M059J (cell line): ENCODE measurements at places on chromosomes 4 and X.

DNA sequence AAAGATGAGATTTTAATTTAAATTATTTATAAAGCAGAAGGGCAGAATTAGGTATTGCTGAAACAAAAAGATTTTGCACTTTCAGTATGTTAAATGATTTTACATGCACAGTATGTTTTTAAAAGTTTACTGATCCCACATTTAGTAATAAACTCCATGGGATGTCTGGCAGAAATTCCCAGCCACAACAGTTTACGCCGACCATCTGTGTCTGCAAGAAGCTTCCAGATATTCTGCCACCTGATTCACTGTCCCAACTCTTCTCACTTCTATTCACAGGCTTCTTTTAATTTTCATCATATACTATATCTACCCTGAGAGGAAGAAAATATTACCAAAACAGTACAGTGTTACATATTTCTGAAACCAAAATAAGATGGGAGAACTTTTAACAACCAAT lies 115.8 kb upstream of the IQCM start:
- DNase-seq, result no peak

DNA sequence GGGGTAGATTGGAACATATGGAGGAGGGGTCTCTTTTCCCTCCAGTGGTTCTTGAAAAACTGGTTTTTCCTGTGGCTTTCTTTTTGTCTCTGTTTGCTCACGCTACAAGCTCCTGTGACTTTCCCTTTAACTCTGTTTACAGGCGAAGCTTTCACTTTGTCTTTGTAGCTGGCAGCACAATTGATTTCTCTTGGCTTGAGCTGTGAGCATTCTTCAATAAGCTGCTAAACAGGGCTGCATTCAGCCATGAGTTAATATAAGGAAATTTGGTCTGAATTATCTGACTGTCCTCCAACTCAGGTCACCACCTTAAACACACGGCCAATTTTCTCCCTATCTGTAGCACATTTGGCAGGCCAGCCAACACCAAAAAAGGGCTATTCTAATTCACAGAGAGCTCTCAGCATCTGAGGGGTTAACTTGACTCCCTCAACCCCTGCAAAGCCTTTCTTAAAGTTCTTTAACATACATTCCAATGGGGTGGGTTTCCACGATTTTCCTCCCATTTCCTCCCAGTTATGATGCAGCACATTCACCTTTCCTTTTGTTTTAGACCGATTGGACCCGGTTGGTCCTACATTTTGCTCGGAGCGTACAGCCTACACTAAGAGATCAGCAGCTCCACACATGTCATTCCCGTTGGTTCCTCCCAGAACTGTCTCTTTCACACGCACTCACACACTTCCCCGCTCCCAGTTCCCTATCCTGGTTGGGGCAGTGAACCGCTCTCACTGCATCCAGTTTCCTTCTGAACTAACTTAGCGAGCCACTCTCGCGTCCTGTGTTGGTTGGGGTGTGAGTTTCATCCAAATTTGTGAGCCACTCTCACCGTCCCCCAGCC lies 45.4 kb downstream of the UGT2A3 start:
- no peak for DNase-seq

DNA sequence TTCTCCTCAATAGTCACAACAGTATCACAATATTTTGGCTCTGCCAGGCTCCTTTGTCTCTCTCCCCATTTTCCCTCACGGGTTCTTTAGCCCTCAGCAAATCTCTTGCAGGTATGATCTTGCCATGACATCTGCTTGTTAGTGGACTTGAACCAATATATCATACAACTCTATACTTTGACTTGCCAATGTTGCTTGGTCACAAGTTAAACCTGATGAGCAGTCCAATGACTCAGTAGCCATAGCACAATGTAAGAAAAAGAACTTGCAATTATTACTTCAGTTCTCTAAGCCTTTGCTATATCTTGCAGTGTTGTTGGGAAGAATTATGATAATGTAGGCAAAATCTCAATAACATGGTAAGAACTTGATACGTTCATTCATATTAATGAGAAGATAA lies 174.6 kb upstream of the NRK start:
- DNase-seq, result no peak

- DNase-seq, result no peak
These were observed 8.0 kb downstream of the CFAP99 start for GRCh38 chr4:2426711-2427275.

DNA sequence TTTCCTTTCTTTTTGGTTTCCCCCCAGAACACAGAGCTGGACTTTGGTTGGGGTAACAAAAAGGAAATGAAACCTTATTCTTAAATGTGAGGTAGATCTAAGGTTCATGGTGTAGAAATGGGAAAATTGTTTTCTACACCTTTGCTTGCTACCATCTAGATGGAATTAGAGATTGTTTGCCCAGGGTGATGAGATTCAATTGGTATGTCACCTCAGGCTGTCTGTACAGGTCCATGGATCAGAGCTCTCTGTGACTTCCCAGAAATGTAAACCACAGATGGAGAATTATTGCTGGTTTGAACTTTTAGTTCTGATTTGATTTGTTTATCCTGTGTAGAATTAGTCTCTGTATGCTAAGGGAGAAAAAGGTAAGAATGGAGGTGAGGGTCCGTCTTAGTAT lies 146.7 kb downstream of the PCDH7 start:
- DNase-seq, result peak; percentile 2

- DNase-seq, result no peak
These were observed 112.7 kb downstream of the SH3RF1 start for GRCh38 chr4:169158046-169158445.

DNA sequence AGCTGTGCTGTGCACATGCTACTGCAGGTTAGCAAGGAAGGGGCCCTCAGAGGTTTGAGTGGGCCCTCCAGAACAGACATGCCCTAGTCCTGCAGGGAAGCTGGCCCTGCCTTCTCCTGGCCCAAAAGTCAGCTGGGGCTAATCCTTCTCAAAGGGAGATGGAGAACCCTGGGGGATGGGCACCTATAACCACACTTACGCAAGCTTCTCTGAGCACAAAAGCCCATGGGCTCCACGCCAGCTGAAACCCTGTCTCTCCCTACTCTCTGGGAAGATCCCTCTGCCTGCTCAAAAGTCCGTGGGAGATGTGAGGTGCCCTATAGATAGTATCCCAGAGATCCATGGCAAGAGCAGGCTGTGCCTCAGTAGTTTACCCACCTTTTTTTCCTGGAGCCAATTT lies 58.9 kb upstream of the DKK2 start:
- peak; percentile 0 for DNase-seq

DNA sequence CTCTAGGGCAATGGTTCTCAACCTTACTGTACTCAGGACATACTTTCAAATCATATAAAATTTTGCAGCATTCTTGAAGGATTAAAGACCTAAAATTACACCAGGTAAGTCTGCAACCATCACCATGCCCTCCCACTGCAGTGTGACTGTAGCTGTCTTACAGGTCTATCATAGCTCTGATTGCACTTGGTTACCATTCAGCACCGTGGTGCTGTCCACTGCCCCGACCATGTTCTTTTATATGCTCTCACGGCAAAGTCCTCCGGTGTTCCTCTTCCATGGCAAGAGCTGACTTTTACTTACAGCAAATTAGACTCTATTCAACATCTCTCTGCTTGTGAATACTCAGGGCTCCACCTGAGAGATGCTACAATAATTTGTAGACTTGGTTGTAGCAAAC lies 11.5 kb downstream of the CRMP1 start:
- no peak for DNase-seq

- peak; percentile 23 for DNase-seq
These were observed 14.5 kb downstream of the UGT2B15 start for GRCh38 chr4:68655764-68656444.

GRCh38 chr4:41725254-41725653 lies 23.3 kb downstream of the PHOX2B start:
- DNase-seq, result no peak

DNA sequence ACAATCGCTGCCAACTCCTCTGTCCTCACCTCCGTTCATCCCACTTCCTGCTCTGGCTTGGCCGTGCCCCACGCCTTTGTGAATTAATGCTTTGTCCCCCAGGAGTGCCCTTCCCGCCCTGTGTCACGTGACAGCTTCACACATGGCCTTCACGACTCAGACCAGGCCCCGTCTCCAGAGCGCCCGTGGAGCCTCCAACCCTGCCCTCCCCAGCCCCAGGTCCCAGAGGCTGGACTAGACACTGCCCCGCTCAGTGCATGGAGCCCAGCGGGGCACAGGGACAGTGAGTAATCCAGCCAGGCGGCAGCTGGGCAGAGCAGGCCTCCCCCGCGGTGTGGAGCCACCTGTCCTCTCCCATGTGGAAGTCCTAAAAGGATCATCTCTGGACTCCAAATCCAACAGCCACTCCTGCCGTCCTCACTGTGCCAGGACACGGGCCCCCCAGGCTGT lies 7.4 kb downstream of the ADRA2C start:
- DNase-seq, result no peak

DNA sequence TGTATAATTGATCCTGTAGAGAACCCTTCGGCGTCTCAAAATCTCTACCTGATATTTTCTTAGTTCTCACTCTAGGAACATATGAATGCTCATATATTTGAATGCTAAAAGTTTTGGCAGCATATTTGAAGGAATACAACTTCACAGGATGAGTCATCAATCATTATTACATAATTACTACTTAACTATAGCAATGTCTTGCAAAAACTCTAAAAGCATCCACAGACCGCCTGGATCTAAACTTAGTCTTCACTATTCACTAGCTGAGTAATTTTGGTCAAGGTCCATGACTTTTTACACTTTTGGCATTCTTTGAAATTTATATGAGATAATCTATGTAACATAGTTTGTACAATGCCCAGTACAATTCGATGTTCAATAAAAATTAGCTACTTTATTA lies 194.7 kb downstream of the DTHD1 start:
- no peak for DNase-seq

DNA sequence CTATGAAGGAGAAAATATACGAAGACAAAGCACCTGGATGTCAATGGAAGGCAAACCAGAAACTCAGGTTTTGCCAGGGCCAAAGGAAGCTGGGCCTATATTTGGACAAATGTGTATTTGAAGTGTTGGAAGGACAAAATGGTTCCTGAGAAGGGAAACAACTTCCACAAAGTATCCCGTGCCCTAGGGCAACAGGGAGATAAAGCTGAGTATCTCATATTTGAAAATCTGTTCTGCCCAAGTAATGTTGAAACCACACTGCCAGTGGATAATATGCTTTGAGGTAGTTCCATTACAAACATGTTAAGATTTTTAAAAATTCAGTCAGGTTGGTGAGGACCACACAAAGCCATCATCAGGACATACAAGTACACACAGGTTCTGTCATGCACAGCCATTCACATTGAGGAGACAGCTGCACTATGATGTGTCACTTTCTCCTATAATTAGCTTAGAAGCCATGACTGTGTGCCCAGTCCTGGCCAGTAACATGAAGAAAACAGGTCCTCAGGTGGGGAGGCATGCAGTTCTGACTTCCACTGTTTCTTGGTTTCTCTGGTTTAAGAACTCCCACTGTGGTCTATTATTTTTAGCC lies 116.4 kb downstream of the PWWP3B start:
- no peak for DNase-seq

GRCh38 chr4:26317766-26318165 lies 3.0 kb upstream of the RBPJ start:
- peak; percentile 78 for DNase-seq

DNA sequence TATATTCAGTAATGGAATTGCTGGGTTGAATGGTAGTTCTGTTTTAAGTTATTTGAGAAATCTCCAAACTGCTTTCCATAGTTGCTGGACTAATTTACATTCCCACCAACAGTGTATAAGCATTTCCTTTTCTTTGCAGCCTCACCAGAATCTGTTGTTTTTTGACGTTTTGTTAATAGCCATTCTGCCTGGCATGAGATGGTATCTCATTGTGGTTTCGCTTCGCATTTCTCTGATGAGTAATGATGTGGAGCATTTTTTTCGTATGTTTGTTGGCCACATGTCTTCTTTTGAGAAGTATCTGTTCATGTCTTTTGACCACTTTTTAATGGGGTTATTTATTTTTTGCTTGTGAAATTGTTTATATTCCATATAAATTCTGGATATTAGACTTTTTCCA lies 13.6 kb upstream of the MAGED4B start:
- peak; percentile 82 for DNase-seq

DNA sequence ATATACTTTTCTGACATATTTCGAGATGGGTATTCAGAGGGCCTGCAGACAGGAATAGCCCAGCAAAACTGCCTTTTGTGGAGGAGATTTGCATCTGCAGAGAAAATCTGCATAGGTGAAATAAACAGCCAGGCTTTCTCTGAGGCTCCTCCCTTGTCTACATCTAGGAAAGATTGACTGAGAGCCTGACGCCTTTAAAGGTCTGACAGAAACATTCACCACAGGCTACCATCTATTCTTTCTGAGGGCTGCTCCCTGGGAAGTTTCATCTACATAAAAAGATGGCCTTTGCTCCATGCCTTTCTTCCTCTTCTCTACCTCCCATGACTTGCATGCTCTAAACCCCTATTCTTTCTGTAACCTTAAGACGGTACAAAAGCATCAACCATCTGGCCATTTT lies 55.0 kb upstream of the AP1S2 start:
- DNase-seq, result no peak

- DNase-seq, result no peak
These were observed 50.6 kb downstream of the TENM3 start for GRCh38 chr4:182293691-182294255.

GRCh38 chrX:15416133-15416993 lies 32.1 kb upstream of the VEGFD start:
- DNase-seq, result peak; percentile 7

DNA sequence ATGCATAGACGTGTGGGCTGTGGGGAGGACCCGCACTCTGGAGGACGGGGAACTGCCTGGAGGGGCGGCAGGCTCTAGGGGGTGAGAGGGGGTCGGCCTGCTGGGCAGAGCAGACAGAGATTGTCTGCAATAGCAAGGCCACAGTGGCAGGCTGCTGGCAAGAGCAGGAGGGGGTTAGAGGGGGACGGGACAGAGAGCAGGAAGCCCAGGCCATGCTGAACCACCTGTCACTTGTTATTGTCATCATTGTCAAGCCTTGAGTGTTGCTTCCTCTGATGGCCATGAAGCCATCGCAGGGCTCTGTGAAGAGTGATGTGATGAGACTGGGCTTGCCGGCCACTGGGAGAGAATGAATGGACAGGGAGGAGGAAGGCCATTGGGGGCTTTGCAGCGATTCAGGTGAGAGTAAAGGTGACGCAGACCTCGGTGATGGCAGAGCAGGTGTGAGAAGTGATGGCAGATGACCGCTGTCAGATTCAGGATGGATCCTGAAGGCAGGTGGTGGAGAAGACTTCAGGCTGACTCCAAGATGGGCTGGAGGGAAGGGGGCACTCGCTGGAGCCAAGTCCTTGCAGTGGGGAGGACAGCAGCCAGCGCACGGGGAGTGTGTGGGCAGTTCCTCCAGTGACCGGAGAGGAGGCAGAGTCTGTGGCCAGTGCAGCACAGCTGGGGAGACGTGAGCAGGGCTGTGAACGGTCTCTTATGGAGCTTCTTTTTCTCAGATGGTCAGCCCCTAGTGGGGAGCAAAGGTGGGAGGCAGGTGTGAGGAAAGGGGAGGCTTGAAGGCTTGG lies 43.6 kb downstream of the HTT-AS start:
- no peak for DNase-seq

GRCh38 chr4:39181520-39181904 lies 817 bp upstream of the WDR19 start:
- peak; percentile 15 for DNase-seq

GRCh38 chrX:32137525-32137924 lies 1065.7 kb upstream of the FTHL17 start:
- DNase-seq, result peak; percentile 1
